Right ventricle myocardium inferior (tissue), 1 donor: ENCODE measurements at places on chromosomes 16 and 17. TPM values are rescaled to one million over a fixed set of nuclear protein-coding genes. Genes with fewer than 3 reads are reported as not detected.

GRCh38 chr16:31344712-31345111 is 10.3 kb upstream of the ITGAX start:
- no peak for DNase-seq

GRCh38 chr16:47617732-47618131 is 156.6 kb downstream of the PHKB start:
- DNase-seq = no peak

DNA sequence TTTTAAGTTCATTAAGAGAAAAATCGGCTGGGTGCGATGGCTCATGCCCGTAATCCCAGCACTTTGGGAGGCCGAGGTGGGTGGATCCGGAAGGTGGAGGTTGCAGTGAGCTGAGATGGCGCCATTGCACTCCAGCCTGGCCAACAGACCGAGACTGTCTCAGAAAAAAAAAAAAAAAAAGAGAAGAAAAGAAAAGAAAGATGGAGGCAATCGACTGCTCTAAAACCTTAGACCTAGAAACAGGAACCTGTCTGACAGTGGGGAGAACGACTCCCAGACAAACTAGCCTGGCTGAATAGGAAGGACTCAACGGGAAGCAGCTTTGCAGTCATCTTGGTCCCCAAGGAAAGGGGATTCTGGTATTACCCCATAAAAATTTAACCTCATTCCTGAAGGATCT is 13.7 kb downstream of the MRC2 start:
- no peak for DNase-seq

DNA sequence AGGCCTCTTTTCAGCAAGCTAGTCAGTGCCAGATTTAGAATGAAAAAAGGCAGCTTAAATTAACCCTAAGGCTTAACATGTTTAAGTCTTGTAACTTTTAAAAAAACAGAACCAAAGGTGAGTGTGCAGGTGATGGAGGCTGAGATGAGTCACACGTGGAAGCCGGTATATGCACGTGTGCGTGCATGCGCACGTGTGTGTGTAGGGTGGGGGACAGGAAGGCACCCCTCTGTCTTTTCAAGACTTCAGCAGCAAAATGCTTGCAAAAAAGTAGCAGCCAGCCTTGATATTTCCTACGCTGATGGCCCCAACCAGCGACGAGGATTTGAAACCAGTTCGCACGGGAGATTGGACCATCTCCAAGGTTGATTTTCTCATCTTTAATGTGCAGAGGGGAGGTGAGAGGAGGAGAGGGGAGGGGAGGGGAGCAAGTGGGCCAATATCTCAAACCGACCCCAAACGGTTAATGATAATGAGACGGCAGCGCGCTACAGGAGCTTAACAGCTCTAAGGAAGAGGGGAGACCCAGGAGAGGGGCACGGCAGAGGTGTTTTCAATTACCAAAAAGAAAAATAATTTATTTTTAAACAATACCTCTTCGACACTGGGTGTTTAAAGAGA is 154.7 kb downstream of the ZNF423 start:
- no peak for DNase-seq

Gene AHSP
- not detected for total RNA-seq

DNA sequence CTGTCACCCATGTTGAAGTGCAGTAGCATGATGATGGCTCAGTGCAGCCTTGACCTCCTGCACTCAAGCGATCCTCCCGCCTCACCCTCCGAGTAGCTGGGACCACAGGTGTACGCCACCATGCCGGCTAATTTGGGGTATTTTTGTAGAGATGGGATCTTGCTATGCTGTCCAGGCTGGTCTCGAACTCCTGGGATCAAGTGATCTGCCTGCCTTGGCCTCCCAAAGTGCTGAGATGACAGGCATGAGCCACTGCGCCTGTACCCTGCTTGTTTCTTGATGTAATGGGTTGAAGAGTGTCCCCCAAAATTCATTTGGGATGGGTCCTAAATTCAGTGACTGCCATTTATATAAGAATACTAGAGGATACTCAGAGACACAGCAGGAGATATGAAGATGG is 57.2 kb downstream of the ABCC6 start:
- DNase-seq = no peak

GRCh38 chr17:82205720-82206508 is 6.7 kb downstream of the CCDC57 start:
- DNase-seq = peak; percentile 92

Gene CYB561
- 15.5 TPM for total RNA-seq

Gene CBX8
- total RNA-seq = 5.3 TPM

DNA sequence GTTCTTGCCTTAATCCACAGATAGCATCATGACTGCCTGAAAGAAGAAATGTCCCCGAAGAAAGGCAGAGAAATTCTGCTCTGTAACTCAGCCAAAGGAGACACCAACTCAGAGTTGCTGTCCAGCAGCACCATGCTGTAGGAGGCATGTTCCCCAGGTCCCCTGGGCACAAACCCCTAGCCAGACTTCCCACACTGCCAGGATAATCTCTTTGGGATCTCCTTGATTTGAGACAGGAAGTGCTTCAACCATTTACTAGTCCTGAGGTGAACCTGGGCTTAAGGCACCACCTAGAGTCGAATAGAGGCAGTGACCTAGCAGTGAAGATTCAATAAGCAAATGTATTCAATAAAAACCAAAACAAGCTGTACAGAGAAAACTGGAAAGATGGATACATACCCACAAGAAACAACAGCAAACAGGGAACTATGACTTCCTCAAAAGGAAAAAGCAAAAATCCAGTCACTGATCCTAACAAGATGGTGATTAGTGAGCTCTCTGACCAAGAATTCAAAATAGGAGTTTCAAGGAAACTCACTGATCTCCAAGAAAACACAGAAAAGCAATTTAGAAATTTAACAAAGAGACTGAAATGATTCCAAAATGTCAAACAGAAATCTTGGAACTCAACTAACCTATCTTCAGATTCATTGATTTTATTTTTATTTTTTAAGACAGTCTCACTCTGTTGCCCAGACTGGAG is 5.7 kb downstream of the OR4D2 start:
- DNase-seq = no peak

DNA sequence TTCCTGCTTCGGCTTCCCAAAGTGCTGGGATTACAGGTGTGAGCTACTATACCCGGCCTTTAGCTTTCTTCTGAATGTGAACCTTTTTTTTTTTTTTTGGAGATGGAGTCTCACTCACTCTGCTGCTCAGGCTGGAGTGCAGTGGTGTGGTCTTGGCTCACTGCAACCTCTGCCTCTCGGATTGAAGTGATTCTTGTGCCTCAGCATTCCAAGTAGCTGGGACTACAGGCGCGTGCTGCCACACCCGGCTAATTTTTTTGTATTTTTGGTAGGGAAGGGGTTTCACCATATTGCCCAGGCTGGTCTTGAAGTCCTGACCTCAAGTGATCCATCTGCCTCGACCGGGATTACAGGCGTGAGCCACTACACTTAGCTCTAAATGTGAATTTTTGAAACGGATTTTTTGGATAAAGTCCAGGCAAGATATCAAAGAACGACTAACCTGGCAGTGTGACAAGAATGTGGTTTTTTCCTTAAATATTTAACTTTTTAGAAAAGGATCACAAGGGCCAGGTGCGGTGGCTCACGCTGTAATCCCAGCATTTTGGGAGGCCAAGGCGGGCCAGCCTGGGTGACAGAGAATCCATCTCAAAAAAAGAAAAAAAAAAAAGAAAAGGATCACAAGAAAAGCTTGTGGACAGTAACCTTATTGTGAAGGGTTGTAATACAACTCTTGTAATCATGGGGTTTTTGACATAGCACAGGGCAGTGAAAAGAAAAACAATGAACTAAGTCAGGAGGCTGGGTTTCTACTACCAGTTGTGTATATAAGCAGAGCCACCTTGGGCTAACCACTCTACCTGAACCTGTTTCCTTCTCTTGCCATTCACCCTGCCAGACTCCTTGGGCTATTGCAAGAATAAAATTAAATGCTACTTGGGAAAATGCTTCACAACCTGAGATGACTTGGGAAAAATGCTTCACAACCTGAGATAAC is 6.2 kb downstream of the BRCA1 start:
- DNase-seq = no peak

Gene CD300A
- 2.4 TPM for total RNA-seq
